GM13977 (cell line): ENCODE measurements at places on chromosomes 6 and 20.

DNA sequence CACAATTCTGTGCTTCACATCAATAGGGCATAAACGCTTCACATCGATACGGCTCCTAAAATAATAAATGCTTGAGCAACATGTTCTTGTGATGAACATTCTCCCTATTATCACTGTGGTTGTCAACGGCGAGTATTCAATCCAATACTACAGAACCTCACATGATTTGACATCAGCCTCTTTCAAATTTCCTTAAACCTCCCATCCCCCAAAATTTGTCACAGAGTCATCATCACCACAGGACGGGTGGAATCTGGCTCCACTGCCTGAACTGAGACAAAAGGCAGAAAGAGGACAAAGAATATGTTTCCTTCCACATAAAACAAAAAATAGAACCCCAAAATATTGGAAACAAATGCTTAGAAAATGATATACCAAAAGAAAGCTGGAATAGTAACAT, 7.3 kb downstream of the THEMIS start:
- no peak for DNase-seq

DNA sequence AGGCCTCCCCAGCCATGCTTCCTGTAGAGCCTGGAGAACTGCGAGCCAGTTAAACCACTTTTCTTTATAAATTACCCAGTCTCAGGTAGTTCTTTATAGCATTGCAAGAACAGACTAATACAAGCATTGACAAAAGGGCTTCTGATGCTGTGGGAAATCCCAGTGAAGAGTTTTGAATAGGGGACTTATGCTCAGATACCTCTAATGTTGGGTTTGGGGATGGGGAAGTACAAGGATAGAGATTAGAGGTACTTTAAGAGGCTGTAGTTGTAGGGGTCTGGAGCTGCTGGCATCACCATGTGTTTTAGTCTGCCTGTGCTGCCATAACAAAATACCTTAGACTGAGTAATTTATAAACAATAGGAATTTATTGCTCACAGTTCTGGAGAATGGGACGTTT, 8.8 kb downstream of the SLX4IP start:
- no peak for DNase-seq

GRCh38 chr6:43771858-43772680, 2.1 kb downstream of the VEGFA start:
- peak; percentile 83 for DNase-seq

DNA sequence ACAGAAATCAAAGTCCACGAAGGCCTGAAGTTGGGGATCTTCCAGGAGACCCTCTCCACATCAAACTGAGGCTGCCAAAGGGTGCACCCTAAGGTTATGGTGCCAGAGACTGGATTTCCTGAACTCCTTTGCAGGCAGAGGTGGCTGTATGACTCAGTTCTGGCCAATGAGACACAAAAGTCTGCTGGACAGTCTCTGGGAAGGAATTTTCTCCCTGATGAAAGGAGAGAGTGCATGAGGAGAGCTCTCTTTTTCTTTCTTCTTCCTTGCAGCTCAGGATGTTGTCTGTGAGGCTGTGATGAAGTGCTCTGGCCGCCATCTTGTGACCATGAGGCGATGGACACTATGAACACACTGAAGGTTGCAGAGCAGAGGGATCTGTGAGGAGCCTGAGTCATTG, 85.2 kb downstream of the MDGA1 start:
- no peak for DNase-seq

DNA sequence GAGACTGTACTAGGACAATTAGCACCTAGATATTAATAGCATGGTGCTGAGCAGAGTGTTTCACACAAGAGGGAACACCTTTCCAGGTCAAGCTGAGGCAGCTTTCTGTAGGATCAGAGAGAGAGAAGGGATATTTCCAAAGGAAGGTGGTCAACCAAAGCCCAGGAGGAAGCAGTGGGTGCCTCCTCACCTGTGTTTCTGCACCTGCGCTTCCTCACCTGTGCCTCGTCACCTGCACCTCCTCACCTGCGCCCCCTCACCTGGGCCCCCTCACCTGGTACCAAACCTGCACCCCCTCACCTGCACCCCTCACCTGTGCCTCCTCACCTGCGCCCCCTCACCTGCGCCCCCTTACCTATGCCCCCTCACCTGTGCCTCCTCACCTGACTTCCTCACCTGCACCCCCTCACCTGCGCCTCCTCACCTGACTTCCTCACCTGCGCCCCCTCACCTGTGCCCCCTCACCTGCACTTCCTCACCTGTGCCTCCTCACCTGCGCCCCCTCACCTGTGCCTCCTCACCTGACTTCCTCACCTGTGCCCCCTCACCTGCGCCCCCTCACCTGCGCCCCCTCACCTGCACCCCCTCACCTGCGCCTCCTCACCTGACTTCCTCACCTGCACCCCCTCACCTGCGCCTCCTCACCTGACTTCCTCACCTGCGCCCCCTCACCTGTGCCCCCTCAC, 67.9 kb downstream of the TTLL2 start:
- no peak for DNase-seq

DNA sequence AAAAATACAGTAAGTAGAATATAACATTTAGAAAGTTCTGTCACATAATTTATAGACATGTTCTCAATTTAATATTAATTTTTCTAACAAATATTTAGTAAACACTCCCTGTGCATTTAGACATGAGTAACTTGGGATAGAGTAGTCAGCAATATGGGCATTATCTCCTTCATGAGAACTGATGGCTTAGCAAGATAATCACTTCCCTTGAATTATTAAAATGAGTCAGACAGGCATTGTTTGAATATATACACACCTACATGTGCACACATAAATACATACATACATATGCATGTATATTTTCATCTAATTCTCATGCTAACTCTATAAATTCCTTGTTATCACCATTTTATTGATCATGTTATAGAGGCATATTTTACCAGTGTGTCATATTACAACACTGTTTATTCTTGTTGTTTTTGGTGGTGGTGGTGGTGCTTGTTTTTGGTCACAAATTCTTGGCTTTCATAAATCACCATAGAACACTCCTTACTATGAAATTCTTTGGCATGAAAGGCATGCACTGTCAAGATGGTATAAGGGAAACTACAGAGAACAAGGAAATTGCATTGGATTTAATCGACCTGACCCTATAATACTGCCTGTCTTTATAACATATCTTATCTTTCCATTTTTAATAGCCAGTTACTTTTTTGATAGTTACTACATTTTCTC, 434.5 kb upstream of the MANEA start:
- no peak for DNase-seq

GRCh38 chr6:83872386-83873118, 13.1 kb downstream of the CYB5R4 start:
- no peak for DNase-seq

DNA sequence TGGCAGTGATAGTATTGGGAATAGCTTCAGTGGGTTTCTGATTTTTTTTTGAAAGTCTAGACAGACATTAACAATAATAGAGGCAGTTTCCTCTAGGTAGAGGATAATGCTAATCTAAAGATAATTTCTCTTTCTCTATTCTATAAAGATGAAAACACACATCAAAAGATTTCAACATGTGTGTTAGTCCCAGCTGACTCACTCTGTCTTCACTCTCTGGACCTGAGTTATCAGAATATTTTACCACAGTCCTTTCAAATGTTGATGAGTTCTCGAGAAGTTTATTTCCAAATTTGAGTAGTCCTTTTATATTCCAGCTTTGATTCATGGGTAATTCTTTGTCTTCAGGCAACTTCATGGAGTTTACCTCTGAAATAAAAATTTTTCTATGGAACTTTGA, 17.1 kb downstream of the RPRD1B start:
- no peak for DNase-seq

GRCh38 chr6:128569732-128570679, 49.6 kb upstream of the PTPRK start:
- DNase-seq: no peak

- DNase-seq: no peak
Observed at GRCh38 chr6:26172608-26172968, 85.4 kb downstream of the HFE start.

DNA sequence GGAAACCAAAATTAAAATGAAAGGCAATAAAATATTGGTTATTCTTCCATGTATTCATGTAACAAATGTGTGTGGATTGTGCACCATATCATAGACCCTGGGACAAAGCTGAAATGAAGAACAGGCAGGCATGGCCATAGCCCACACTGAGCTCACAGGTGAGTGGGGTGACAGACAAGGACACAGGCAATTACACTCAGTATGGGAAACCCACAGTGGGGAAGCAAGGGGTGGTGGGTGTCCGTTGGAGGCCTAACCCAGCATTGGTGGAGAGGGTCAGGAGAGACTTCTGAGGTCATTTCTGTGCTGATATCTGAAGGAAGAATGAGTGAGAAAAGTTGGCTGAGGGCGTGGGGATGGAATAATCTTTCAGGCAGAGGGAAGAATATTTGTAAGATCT, 47.6 kb upstream of the MAP3K4 start:
- DNase-seq: no peak
